Neural crest cell (in vitro differentiated cells): ENCODE measurements at places on chromosomes 7 and 10. TPM values are rescaled to one million over a fixed set of nuclear protein-coding genes. Genes with fewer than 3 reads are reported as not detected.
A peak's percentile ranks its signal among the peaks of the same experiment; 100 is the strongest.

Gene FAM25G
- total RNA-seq, result not detected in 2 replicates

Gene DGKB
- total RNA-seq, result 0.72 and 0.98 TPM in 2 replicates

Gene AKR1D1
- total RNA-seq, result not detected in 2 replicates

DNA sequence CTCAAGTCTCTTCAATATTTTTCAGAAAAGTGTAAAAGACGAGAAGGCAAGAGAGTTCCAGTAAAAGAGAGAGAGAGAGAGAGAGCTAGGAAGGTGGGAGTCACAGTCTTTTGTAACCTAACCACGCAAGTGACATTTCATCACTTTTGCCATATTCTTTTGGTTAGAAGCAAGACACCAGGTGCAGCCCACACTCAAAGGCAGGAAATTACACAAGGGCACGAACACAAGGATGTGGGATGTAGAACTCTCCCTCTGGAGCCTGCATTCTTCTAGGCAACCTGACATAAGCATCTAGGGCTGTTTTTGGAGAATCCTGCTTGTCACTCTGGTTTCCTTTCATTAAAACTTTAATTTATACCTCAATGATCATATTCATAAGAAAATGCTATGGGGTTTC lies 1213.1 kb downstream of the DNAJB9 start:
- no peak overlapping the region for H3K4me3 ChIP-seq
- no peaks in the 10 kb centered on the region for H3K4me1 ChIP-seq
- no peak for DNase-seq
- no peaks in the 10 kb centered on the region for H3K36me3 ChIP-seq

DNA sequence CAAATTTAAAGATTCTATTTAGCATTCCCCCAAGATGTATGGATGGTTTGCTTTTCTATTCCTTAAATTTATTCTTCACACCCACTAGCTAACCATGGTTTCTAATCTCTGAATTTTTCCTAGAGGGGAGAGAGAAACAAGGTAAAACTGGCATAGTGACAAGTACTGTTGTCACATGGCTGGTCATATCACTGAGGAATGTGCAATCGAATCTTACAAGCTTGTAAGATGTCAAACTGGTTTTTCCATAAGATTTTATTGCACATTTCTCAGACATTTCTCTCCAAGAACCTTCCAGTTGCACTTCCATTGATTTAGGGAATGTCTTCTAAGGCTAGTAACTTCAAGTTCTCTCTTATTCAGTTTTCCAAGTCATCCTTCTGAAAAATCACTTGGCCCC lies 89.8 kb downstream of the MBL2 start:
- H3K36me3 ChIP-seq, result no peaks in the 10 kb centered on the region
- no peak for DNase-seq
- H3K4me1 ChIP-seq, result no peaks in the 10 kb centered on the region
- no peak overlapping the region for H3K27ac ChIP-seq
- H3K4me3 ChIP-seq, result no peak overlapping the region

DNA sequence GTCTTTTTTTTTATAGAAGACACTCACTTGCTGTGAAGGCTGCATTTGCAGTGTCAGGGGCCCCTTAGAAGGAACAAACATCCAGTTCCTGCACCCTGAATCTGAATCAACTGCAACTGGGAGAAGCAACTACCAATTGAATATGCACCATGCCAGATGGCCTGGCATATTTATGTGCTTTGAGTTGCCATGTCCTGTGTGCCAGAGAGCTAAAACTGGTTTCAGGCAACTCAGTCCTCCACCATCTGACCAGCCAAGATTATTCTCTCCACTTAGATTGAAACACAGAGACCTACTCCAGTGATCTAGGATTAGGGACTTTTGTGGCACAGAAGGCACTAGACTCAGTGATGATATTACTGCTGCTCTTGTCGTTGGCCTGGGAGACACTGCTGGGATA lies 225.4 kb downstream of the HECW1 start:
- H3K36me3 ChIP-seq, result no peaks in the 10 kb centered on the region
- no peak overlapping the region for H3K27ac ChIP-seq
- H3K27me3 ChIP-seq, result no peaks in the 10 kb centered on the region
- H3K4me1 ChIP-seq, result no peaks in the 10 kb centered on the region
- H3K4me3 ChIP-seq, result no peak overlapping the region
- DNase-seq, result no peak

- H3K27me3 ChIP-seq, result no peaks in the 10 kb centered on the region
- H3K27ac ChIP-seq, result no peak overlapping the region
- peaks cover 20% of the 10 kb centered on the region for H3K4me1 ChIP-seq
- H3K4me3 ChIP-seq, result no peak overlapping the region
- no peak for DNase-seq
- no peaks in the 10 kb centered on the region for H3K36me3 ChIP-seq
Observed at GRCh38 chr10:44465401-44466115, 80.7 kb upstream of the CXCL12 start.

- H3K27ac ChIP-seq, result peak overlapping the region; percentile 40
- H3K27me3 ChIP-seq, result no peaks in the 10 kb centered on the region
- H3K36me3 ChIP-seq, result no peaks in the 10 kb centered on the region
- no peak for DNase-seq
- no peak overlapping the region for H3K4me3 ChIP-seq
- H3K4me1 ChIP-seq, result peaks cover 22% of the 10 kb centered on the region
Observed at GRCh38 chr10:43940898-43941837, 292.5 kb upstream of the ZNF32 start.

DNA sequence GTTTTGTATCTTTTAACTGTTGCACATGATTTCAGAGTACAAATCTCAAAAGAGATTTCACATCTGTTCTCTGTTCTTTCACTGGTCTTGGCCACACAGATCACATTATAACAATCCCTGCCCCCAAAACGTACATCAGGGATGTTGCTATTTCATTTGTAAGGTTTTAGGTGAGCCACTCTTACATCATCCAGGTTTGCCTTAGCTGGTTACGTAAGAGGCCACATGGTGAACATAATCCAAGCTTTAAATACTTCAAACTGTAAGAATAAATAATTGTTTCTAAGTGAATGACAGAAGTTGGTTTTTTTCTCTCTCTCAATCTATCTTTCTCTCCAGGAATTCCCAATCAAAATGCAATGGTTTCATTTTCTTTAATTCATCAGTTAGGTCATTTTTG lies 245.9 kb upstream of the HGF start:
- no peak for DNase-seq
- H3K27me3 ChIP-seq, result no peaks in the 10 kb centered on the region
- H3K27ac ChIP-seq, result no peak overlapping the region
- no peaks in the 10 kb centered on the region for H3K4me1 ChIP-seq
- no peak overlapping the region for H3K4me3 ChIP-seq

- peaks cover 22% of the 10 kb centered on the region for H3K4me1 ChIP-seq
- H3K36me3 ChIP-seq, result peaks cover 20% of the 10 kb centered on the region
- no peaks in the 10 kb centered on the region for H3K27me3 ChIP-seq
- no peak overlapping the region for H3K4me3 ChIP-seq
- H3K27ac ChIP-seq, result no peak overlapping the region
Observed at GRCh38 chr10:59807629-59808620, 54.7 kb upstream of the MRLN start.

DNA sequence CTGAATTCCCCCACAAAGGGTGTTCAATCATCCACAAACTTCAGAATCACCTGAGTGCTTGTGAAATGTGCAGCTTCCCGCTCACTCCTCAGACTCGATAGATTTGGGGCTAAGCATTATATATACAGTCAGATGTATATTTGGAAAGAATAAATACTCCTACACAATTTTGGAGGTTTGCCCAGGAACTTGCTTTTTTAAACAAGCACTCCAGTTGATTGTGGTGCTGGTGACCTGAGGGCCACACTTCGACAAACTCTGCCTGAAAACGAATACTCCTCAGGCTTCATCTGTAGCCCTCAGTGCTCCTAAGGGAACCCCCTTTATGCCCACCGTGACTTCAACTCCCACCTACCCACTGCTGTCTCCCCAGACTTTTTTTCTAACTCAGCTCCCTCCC lies 211.6 kb downstream of the INHBA start:
- H3K4me1 ChIP-seq, result peaks cover 4% of the 10 kb centered on the region
- H3K4me3 ChIP-seq, result no peak overlapping the region
- no peak for DNase-seq
- H3K36me3 ChIP-seq, result no peaks in the 10 kb centered on the region

GRCh38 chr10:3172081-3172445 lies 519 bp downstream of the PITRM1 start:
- H3K27ac ChIP-seq, result peak overlapping the region; percentile 73
- no peak for DNase-seq
- peaks cover 22% of the 10 kb centered on the region for H3K4me1 ChIP-seq
- peaks cover 4% of the 10 kb centered on the region for H3K27me3 ChIP-seq
- peaks cover 6% of the 10 kb centered on the region for H3K36me3 ChIP-seq
- peak overlapping the region; percentile 93 for H3K4me3 ChIP-seq

GRCh38 chr10:122198631-122199030 lies 72.5 kb upstream of the BTBD16 start:
- no peak for DNase-seq
- H3K36me3 ChIP-seq, result peaks cover 21% of the 10 kb centered on the region
- H3K4me1 ChIP-seq, result peaks cover 32% of the 10 kb centered on the region
- H3K27me3 ChIP-seq, result no peaks in the 10 kb centered on the region
- H3K27ac ChIP-seq, result peak overlapping the region; percentile 67

- DNase-seq, result no peak
- H3K36me3 ChIP-seq, result no peaks in the 10 kb centered on the region
- H3K27me3 ChIP-seq, result no peaks in the 10 kb centered on the region
- no peak overlapping the region for H3K4me3 ChIP-seq
Observed at GRCh38 chr10:112375721-112376395, 1.9 kb downstream of the ACSL5 start.

- no peak for DNase-seq
- peaks cover 2% of the 10 kb centered on the region for H3K36me3 ChIP-seq
- no peaks in the 10 kb centered on the region for H3K27me3 ChIP-seq
- H3K27ac ChIP-seq, result peak overlapping the region; percentile 94
- peaks cover 41% of the 10 kb centered on the region for H3K4me1 ChIP-seq
- H3K4me3 ChIP-seq, result peak overlapping the region; percentile 22
Observed at GRCh38 chr10:71998840-71999194, 34.6 kb downstream of the CHST3 start.

DNA sequence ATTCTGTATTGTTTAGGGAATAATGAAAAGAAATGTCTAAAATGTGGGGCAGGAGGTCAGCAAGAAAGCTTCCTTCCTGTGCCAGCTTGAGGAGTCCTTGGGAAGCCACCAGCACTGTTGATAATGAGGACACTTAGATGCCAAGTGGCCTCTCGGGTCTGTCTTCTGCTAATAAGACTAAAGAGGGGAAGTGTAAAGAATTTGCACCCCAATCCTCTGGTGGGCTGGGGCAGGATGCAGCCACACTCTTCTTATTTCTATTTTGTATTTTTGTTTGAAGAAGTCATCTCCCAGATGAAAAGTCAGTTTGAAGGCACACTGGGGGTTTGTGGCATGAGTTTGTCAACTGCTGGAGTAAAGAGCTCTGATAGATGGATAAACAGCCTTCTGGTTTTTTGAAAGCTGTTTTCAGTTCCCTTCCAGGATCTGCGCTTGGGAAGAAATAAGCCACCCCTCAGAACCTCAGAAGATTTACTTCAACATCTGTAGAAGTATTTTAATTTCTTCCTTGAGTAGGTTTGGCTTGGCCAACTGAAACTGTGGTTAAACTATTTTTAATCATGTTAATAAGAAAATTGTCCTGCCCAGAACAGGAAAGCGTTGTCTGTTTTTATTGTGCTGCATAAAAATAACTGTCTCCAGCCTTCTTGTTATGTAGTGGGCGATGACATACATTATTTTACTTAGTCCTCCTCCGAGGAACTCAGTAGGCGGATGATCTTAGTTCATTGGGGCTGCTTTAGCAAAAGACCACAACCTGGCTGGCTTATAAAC lies 128.8 kb upstream of the GPR26 start:
- no peak overlapping the region for H3K27ac ChIP-seq
- H3K4me3 ChIP-seq, result no peak overlapping the region
- no peaks in the 10 kb centered on the region for H3K36me3 ChIP-seq
- H3K4me1 ChIP-seq, result no peaks in the 10 kb centered on the region
- peaks cover 22% of the 10 kb centered on the region for H3K27me3 ChIP-seq
